ENCODE measurements at places on chromosomes 12 and 14.

GRCh38 chr12:111295176-111295575, 73.7 kb downstream of the PHETA1 start:
- DNase-seq = no peak

GRCh38 chr12:114916124-114916523, 232.1 kb upstream of the TBX3 start:
- DNase-seq = no peak

DNA sequence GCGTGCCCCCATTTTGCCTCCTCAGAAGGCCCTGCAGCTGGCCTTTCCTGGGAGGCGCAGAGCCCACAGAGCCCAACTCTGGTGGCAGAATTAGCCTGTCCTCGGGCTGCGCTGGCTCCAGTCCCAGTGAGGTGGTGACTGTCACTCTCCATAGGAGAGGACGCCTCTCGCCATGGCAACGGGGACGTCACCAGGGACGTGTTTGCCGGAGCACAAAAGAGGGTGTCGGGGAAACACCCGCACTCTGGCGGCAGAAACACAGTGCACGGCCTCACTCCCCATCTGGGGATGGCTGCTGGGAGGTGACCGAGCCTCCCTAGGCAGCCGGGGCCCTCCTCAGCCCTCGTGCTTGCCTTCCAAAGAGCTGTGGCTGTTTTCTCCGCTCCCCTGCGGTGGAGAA, 50.2 kb upstream of the NCOR2 start:
- no peak for DNase-seq

DNA sequence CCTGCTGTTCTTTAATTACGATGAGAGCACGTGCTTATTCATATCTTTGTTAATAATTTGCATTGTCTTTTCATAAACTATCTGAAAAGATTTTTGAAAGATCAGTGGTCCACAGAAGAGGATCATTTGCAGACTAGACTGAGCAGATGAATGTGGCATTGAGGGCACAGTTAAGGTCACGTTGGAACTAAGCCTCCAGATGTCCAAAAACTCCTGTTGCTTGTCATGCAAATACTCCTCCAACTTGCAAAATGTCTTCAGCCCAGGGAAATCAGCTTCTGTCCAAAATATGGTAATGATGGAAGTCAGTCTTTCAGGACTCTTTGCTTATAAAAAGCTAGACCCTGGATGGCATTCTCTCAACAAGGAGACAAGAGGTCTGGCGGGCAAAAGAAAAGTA, 201.6 kb upstream of the TMEM260 start:
- no peak for DNase-seq

GRCh38 chr14:90678846-90679362, 137.3 kb downstream of the TTC7B start:
- no peak for DNase-seq

DNA sequence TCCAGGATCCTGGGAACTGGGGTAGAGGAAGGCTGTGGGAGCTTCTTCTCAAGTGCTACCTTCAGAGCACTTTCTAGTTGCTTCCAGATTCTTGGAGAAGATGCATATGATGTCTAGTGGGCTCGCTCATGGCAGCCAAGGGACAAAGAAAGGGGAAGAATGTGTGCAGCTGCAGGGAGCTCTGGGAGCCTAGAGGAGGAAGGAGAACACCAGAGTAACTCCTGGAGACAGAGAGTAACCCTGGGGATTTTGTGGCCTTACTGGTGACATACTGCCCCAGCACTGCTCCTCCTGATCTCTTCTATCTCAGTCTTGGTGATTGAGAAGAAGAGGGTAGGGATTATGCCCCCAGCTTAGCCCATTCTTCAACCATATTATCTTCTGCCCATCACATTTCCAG, 10.3 kb upstream of the SP7 start:
- DNase-seq = no peak

DNA sequence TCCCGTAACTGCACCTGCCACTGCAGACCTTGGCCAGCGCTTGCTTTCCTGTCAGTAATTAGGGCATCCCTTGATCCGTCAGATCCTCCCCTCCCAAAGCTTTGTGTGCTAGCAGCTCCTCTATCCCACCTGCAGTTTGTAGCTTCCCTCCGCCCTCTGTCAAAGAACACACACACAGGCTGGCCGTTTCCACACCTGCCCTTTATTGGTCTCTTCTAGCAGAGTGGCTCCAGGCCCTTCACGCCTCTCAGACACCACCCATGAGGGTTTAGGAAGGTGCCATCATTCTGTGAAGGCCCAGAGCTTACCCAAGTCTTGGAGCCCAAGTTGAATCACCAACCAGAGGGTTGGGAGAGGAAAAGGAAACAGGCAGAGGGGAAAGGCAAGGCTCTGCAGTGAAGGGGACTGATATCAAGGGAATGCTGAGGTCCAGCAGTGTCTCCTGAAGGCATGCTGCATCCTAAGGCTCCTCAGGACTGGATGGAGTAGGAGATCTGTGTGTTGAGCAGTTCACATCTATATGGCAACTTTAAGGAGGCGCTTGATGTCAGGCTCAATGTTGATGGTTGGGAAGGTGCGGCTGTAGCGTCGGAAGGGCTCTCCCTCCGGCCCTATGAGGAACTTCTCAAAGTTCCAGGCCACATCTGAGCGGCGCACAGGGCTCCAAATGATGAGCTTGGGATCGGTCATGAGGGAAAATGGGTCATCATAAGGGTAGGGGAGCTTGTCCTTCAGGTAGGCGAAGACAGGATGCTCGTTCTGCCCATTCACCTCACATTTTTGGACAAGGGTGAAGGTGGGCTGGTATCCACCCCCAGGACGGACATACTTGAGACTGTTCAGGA, 3.4 kb downstream of the GPX2 start:
- DNase-seq = no peak

DNA sequence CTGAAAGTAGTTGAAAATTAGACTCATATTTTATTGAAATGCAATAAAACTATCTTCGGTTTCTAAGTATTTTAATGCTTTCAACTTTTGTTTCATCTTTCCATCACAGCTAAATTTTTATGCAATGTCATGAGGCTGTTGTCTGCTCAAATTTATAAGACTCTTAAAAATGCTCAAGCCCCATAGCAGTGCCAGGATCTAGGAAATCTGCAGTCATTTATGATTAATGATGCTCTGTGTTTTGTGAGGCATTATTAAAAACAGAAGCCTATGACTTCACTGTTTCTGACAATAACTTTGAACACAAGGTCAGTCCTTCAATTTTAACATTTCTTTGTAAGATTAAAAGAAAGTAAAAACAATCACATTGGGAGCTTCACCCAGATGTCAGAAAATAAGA, 112.5 kb downstream of the ALX1 start:
- no peak for DNase-seq

GRCh38 chr14:95157048-95157326, 342 bp downstream of the DICER1 start:
- DNase-seq = no peak

DNA sequence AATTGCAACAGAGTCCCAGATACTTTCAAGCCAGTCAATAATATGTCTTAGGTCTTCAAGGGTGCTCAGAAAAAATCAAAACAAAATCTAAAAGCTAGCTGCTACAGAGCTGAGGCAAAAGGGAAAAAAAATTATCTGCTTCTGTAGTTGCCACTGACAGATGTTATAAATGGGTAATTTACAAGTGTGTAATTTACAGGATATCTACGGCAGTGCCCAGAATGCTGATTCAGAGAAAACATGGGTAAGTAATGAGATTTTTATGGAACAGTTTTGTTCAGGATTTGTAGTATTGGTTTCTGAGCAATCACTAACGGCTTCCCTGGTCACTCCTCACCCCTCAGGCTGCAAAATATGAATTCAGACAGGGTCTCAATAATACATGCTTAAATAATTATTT, 234.1 kb downstream of the GALC start:
- no peak for DNase-seq

DNA sequence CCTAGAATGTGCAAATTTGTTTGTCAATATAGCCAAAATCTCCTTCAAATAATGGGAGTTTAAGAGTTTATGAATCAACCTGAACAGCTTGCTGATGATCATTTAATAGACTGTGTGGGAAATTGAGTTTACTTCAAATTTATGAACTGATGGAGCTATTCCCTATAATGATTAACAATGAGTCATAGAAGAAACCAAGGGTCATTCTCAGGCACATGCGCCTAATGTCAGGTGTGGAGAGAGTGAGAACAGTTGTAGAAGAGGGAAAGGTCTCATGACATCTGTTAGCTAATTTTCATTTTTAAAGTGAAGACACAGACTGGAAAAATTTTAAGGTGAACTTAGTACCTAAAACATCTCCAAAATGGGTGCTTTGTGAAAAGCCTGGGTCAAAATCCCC, 191.8 kb downstream of the BMP4 start:
- DNase-seq = no peak

DNA sequence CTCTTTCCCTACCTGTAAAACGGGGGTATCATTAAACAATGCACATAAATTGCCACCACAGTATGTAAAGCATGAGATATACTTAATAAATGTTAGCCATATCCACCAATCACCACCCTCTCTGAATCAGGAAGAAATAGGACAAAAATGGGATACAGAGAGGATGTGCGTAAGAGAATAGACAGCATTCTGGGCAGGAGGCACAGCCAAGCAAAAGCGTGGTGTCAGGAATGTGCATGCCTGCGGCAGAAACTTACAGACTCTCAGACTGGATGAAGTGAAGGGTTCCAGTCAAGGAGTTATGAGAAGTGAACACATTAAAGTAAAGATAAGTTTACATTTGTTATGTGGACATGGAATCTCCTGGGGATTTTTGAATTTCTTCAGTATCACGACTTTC, 121.7 kb upstream of the MDM1 start:
- DNase-seq = no peak

- no peak for DNase-seq
Observed at GRCh38 chr12:93135286-93136239, 206.5 kb upstream of the EEA1 start.

- no peak for DNase-seq
Observed at GRCh38 chr12:23949348-23950209, at the start of gene SOX5. Gene SOX5 (minus strand): TSS chr12:23949670. CDS start chr12:23949601, 69 bp downstream.

DNA sequence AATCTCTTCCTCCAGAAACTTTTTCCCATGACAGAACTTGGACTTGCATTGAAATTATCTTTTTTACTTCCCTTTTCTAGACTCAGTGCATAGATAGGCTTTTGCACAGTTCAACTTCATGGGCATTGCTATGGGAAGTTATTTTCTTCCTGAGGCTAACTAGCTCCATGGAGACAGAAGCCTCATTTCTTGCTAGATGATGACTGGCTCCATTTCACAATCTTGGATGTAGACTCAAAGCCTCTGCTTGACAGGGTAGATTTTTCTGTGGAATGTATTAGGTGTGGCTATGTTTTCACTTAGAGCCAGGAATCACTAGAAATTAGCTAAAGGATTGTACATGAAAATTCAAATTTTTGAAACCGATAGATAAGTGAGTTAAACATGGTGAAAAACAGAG, 884.1 kb upstream of the MGAT4C start:
- DNase-seq = no peak

- no peak for DNase-seq
Observed at GRCh38 chr14:73459959-73460358, 1.6 kb upstream of the NUMB start.

GRCh38 chr14:93106541-93107156, 9.1 kb downstream of the ITPK1 start:
- DNase-seq = no peak

- no peak for DNase-seq
Observed at GRCh38 chr12:79274501-79275064, 410.0 kb downstream of the SYT1 start.

- no peak for DNase-seq
Observed at GRCh38 chr12:101908395-101908794, 31.0 kb downstream of the DRAM1 start.

GRCh38 chr14:67111022-67111421, 78.2 kb upstream of the GARIN2 start:
- no peak for DNase-seq

DNA sequence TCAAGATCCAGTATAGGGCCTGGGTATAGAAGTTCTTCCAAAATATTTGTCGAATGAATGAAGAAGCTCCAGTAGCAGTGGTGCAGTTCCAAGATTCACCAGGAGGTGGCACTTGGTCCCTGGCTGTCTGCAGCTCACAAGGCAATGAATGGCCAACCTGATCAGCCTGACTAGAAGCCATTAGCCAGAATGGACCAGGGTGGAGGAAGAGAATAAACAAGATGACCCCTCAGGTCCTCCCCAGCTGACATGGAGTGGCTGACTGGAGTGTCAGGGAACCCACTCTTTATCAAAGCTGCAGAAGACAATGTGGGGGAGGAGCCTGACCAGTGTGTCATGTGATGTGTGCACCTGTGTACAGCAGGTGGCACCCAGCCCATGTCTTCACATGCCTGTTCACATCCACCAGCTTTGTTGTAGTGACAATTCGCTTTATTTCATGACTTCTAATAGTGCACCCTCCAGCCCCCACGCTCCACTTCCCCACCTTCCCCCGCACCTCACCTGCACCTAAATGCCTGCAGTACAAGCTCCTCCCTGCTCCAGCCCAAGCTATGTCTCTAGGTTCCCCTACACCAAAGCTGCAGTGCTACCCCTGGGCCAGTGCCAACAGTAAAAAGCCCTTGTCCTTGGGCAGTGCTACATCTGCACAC, 3.0 kb downstream of the LTBP2 start:
- peak; percentile 70 for DNase-seq

DNA sequence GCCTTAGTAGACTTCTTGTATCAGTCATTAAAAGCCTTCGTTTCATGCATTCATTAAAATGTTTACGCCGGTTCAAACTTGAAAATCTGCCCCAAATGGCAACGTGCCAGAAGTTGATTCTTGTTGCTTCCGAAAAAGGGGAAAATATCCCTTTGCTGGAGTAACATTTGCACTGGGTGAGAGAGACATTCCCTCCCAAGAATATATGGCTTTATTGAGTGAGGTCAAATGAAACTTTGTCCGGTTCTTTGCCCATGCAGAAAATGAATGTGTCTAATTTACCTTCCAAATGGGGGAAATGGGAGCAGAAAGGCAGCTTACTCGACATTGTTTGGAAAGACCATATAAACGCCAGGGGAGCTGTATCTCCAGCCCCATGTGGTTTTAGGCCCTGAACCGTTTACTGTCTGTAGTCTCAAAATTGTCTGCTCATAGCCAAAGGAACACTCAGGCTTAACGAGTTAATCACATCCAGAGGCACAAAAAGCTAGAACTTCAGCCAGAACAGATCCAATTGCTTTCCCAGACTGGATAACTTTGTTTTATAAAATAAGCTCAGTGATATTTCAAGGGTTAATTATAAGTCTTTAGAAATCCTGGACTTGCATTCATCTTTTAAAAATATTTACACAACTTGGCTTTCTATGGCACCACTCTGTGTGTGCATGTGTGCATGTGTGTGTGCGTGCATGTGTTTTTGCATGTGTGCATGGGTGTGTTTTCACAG, 2.9 kb upstream of the EMP1 start:
- no peak for DNase-seq

- DNase-seq = no peak
Observed at GRCh38 chr12:93266-94005, 26.9 kb downstream of the IQSEC3 start.
